Activated CD4-positive, alpha-beta T cell treated with anti-CD3 and anti-CD28 coated beads, Interleukin-2, amount 50 U/mL, for 24 hours (primary cell): ENCODE measurements at places on chromosomes 2 and 18.

DNA sequence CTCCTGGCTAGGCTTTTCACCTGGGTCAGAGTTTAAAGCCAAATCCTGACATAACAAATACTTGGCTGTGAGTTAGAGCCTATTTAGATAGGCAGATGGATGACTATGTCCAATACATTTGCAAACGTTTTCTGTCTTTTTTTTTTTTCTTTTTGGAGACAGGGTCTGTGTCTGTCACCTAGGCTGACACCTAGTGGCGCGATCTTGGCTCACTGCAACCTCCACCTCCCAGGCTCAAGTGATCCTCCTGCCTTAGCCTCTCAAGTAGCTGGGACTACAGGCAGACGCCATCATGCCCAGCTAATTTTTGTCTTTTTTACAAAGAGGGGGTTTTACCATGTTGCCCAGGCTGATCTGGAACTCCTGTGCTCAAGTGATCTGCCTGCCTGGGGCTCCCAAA, 124.8 kb downstream of the DYM start:
- DNase-seq: no peak

DNA sequence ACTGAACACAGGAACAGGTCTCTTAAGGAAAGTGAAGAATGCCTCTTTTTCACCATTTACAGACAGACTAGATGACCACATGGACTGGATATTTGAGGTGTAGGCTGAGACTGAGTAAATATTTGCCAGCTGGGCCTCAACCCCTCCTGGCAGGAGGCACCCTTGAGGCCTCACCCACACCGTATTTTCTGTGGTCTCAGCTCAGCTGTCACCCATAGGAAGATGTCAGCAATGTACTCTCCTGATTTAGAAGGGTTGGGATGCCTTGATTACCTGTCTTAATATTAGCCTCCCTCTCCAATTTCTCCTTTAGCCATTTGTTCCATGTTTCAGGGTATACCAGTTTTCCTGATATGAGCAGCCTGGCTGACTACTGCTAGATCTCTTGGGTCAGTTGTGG, 20.3 kb downstream of the ADCYAP1 start:
- no peak for DNase-seq

DNA sequence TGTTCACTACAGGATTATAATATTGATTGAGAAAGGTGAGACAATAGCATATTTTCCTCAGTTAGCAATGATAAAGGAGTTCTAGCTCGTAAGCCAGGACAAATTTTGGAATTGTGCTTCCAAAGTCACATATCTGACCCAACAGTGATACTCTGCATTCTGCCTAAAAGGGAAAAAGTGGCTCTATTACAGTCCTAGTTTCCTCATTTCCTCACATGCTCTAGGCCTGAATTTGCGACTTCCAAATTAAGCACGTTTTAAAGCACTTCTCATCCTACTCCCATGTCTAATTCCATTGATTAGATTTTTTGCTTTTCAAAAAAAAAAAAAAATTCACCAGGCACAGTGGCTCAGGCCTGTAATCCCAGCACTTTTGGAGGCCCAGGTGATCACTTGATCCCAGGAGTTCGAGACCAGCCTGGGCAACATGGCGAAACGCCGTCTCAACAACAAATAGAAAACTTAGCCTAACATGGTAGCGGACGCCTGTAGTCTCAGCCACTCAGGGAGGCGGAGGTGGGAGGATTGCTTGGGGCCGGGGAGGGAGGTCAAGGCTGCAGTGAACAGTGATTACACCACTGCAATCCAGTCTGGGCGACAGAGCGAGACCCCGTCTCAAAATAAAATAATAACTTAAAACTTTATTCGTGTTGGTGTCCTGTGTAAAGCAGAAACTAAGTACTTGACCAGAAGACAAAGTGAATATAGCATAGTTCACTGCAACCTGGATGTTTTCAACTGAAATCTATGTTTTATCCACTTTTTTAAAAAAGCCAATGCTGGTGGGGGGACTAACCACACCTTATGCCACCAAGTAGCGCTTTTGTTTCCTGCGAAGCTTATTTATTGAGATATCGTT, 1.5 kb downstream of the ESCO1 start:
- DNase-seq: no peak

DNA sequence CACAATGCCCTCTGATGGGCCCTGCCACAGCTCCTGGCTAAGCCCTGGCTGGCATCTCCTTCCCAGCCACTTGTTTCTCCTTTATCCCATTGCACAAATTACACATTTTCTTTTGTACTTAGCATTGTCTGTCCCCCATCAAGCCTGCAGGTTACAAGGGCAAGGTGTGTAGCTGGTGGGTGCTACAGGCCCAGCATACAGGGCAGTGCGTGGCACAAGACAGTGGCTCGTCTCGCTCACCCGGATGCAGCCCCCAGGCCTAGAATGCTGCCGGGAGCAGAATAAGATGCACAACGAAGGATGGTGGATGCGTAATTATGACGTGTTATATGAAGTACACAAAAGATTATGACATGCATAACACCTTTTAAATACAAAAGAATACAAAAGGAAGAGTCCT, 87.6 kb downstream of the EIPR1 start:
- no peak for DNase-seq

DNA sequence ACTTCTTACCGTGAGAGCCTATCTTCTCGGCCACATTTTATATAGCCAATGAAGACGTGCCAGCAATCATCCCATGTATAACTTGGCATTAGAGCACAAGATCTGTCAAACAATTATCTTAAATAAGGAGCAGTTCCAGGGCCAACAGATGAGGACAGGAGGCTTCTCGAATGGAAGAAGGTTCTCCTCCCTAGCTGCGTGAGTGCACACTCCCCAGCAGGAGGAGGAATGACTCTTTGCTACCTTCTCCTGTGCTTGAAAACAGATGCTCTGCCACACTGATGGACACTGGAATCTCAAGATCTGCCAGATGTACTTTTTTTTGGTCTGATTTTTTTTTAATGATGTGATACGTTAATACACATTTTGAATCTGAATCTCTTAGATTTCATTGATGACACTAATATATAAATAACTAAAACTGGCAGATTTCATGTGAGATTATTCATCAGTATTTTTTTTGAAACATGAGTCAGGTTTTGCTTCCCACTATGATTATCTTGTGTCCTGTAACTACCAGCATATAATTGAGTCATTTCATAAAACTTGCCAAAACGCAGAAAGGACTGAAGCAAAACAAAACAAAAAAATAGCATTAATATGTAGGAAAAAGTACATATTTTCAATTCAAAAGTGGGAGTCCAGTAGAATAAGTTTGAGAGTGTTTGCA, 626 bp upstream of the VIT start:
- DNase-seq: no peak

GRCh38 chr18:65202091-65202490, 548.7 kb upstream of the CDH7 start:
- DNase-seq: no peak

- no peak for DNase-seq
These were observed 47.2 kb downstream of the SPOPL start for GRCh38 chr2:138548796-138549195.

GRCh38 chr18:48934723-48935432, 15.9 kb downstream of the SMAD7 start:
- DNase-seq: no peak

GRCh38 chr2:128421861-128422311, 103.2 kb upstream of the HS6ST1 start:
- DNase-seq: no peak

- DNase-seq: no peak
These were observed 25.7 kb downstream of the BCL11A start for GRCh38 chr2:60527762-60528161.

DNA sequence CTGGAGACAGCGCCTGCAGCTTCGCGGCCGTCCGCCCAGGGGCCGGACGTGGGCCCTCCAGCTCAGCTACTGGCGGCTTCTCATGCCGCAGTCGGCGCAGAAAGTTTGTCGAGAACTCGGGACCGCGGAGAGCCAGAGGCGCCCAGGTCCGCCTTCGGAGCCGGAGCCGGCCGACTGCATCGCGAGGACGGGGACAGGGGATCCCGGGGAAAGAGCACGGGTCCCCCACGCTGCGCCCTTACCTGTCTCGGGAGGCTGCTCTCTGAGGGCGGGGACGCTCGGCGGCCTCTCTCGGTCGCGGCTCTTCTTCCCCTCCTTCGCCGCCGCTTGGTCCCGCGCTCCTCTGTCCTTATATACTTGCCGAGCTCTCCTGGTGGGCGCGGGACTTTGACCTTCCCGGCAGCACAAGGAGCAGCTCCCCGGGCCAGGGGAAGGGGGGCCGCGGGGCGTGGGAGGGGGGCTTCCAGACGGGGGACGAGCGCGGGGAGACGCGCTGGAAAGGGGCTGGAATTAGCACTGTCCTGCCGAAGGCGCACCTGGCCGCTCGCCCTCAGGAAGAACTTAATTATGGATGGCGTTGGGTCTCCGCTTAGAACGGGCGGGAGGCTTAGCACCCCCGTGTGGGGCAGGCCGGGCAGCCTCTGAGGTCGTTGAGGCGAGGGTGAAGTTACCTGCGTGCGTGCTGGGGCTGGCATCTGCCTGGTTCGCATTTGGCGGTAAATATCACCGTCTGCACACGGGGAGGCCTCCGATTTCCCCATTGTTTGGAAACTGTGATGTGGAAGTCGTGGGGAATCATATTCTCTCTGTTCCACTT, at the start of gene POMC:
Gene POMC (minus strand): TSS at position 325 of the 817 bp plus-strand sequence. CDS start 3,808 bp downstream, outside the sequence.
- no peak for DNase-seq

- no peak for DNase-seq
These were observed 117.4 kb upstream of the NPAS2 start for GRCh38 chr2:100702438-100703109.

DNA sequence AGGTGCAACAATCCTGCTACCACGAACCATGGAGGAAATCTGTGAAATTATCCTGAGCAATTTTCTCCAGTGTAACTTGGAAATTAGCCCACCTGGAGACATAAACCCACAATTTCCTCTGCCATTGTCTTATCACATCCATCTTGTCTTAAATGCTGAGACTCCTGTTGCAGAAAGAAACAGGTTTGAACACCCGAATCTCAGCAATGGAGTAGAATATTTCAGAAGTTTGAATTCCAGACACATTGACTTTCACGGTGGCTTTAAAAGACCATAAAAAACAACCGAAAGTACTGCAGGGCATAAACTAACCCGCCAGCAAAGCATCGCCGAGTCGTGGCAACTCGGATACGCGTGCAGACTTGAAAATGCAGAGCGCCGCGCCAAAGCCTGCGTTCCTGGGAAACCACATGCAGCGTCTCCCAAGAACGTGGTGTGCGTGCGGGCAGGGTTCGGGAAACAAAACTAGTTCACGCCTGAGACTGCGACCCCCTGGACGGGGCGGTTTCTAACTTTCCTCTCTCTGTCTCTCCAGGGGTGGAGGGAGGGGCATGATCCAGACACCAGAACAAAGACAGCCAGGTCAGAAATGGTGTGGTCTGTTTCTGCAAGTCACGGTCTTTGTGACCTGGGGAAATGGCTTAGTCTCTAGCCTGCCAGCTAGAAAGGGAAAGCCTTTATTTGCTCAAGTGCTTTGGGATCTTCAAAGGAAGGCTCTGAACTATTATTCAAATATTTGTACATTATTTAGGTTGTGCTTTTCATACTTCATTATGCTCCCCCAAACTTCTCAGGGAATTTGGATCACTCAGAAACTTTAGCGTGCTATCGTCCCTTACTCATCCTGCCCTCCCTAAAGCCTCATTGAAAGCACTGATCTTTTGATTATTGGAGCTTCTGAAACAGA, 26.9 kb upstream of the KCTD1 start:
- no peak for DNase-seq

- no peak for DNase-seq
These were observed 47.7 kb downstream of the SMAD7 start for GRCh38 chr18:48902856-48903601.

GRCh38 chr18:34976123-34976522, 65.1 kb upstream of the MAPRE2 start:
- DNase-seq: no peak

GRCh38 chr2:4553241-4553640, 849.9 kb downstream of the DCDC2C start:
- DNase-seq: no peak

DNA sequence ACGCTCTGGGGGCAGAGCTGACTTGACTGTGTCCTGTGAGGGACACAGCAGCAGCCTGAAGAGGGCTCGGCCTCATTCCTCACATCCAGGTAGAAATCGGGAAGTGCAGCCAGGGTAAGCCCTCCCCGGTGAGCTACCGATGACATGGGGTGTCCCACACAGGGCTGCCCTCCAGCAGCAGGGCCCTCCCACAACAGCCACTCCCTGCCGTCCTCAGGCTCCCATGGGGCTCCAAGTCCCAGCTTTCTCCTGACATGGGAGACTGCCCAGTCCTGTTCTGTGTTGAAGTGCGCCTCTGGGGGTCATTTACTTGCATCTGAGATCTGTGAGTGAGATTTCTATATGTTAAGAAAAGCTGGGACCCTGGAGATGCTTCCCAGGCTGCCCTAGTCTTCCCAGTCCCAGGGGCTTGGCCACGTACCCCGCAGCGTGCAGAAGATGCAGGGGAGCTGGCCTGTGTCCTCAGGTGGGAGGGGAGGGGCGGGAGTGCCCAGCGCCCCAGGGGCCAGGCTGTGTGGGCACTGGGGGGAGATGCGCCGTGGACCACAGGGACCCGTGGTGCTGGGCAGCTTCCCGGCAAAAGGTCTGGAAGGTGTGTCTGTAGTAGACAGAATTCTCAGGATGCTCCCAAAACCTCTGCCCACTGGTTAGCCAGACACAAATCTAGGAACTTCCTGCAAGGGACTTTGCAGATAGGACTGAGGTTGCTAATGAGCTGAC, 87.9 kb downstream of the FAM168B start:
- DNase-seq: no peak
